ENCODE measurements at places on chromosomes 11 and 22.

DNA sequence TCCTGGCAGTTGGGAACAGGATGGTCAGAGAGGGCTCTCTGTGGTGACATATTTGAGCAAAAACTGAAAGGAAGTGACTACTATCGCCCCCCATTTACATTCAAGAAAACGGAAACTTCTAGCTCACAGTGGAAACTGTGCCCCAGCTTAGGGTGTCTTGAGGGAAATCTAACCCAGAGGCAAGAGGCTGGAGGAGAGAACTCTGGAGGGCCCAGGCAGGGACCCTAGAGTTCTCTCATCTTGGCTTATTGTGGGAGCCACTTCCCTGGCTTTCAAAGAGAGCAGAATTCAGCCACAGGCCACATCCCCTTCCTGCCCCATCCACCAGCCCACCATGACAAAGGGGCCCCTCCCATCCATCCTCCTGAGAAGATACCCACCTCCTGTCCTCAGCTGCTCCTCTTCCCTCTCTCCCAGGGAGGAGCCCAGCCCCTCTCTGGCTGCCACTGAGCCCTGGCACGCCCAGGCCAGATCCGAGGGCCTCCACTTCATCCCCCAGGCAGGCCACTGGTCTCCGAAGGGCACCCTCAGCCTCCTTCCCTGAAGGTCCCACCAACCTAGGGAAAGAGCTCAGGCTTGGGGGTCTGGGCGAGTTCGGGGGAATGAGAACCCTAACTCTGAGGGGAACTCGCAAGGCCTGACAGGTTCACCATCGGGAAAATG is 1.6 kb upstream of the TMPRSS13 start:
- no peak for DNase-seq

DNA sequence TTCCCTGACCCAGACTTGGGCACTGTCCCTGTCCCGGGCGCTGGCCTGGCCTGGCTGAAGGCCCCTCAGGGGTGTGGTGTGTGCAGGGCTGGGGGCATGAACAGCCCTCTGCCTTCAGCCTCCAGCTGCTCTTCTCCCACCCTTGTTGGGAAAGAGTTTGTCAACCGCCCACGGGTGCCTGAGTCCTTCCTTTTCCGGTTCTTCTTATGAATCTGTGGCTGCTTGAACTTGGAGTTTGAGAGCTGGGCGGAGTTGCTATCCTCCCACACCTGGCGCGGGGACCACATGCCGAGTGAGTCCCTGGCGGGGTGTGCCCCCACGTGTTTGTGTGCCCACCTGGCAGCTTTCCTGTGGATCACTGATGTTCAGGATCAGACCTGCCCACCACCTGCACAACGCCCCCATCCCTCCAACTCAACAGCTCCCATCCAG is 13.4 kb downstream of the NFAM1 start:
- DNase-seq = no peak

DNA sequence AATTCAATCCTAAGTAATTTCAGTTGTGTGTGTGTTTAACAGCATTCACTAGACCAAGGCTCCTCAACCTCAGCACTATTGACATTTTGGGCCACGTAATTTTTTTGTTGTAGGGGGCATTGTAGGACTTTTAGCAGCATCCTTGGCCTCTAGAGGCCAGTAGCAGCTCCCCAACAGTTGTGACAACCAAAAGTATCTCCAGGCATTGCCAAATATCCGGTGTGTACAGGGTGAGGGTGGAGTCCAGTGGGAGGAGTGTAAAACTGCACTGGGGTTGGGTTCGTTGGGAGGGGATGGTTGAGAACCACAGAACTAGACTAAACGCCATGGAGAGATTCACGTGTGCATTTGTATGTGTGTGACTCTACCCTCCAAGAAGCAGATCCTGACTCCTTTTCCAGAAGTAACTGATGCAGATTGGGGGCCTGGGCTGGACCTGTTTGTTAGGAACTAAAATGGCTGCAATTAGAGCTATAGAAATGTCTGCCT is 5.9 kb upstream of the PHF21A start:
- peak; percentile 63 for DNase-seq

GRCh38 chr22:20128902-20129746 is 2.5 kb upstream of the ZDHHC8 start:
- peak; percentile 81 for DNase-seq

GRCh38 chr11:78541537-78541936 is 33.1 kb downstream of the NARS2 start:
- DNase-seq = no peak

DNA sequence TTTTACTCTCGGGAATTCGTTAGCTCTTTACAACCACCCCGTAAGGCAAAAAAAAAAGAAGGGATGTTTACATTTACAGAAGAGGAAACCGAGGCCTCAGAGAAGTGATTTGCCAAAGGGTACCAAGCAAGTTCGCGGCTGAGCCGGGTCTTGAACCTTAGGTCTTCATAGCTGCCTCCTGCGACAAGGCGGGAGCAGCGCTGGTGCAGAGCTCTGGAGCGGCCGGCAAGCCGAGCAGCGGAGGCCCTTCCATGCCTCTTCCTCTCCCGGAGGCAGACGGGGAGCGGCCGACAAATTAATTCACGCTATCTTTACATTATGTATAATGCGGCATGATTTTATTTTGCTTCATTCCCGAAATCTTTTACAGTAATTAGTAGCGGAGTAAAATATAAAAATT is 536.3 kb downstream of the INSC start:
- no peak for DNase-seq

GRCh38 chr11:121692236-121692635 is 239.5 kb upstream of the SORL1-AS1 start:
- DNase-seq = no peak

DNA sequence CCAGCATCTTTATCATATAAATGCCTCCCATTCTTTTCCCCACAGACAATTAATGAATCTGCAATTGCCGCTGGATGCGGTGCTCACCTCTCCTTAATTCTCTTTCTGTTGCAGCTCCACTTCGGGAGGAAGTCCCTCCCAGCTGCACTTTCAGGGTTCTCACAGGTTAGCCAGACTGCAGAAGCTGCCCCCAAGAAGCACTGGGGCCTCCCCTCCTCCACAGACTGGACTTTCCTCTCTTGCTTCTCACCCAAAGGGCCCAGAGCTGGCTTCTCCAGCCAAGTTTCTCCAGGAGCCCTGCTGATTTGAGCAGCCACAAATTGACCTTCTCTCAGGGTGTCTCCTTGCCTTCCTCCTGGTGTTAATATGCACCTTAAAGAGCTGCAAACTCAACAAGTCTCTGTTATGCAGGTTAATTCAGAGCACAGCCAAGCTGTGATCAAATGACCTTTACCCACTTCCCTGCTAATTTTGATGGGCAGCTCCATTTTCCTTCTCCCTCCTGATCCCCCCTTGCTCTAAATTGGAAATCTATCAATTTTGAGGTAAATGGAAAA is 298.9 kb downstream of the BUD13 start:
- DNase-seq = no peak

DNA sequence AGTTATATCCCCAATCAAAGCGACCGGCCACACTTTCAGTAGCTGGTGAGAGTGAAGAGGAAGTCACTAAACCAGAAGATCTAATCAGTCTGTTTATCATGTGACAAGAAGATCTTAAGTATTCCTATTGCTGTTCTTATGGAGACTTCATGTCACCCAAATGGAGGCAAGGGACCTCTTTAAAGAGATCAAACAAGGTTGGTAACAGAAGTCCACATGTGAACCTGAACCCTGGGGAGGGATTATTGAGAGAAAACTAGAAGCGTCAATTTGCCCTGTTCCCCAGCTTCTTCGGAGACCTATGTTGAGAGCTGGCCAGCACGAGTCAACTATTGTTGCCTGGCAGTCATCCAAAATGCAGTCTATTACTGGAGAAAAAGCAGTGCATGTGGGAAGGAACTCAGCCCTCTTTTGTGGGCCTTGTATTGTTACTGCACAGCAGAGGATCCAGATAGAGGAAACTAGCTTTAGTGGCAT is 76.9 kb upstream of the CTSC start:
- DNase-seq = no peak

DNA sequence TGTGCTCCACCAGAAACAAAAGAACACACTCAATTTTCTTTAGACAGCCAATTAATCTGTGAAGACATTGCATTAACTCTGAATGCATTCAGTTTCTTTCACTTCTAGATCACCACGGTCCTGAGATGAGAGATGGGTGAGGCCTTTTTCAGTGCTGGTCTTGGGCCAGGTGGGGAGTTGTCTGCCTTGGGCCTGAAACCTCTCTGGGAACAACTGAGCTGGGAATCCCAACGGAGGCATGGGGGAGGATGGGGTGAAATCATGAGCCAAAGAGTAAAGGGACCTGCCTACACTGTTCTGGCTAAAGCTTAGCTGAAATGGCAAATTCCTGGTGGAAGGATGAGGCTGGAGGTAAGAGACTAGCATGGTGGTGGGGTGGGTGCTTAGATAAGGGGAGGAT is 353.5 kb upstream of the B3GAT1 start:
- DNase-seq = no peak

GRCh38 chr11:71449596-71449995 is 1.4 kb upstream of the DHCR7 start:
- no peak for DNase-seq

GRCh38 chr11:45282081-45282480 is 4.1 kb downstream of the SYT13 start:
- no peak for DNase-seq

GRCh38 chr11:126700768-126701519 is 299.6 kb downstream of the KIRREL3 start:
- no peak for DNase-seq

- DNase-seq = no peak
Measured at GRCh38 chr11:112519751-112520150, 259.1 kb upstream of the PLET1 start.

GRCh38 chr11:34907934-34908593 is 8.1 kb downstream of the APIP start:
- DNase-seq = no peak

- no peak for DNase-seq
Measured at GRCh38 chr22:30460147-30460546, 11.7 kb downstream of the SEC14L3 start.

- no peak for DNase-seq
Measured at GRCh38 chr11:17171343-17171742, 36.4 kb downstream of the PIK3C2A start.

- no peak for DNase-seq
Measured at GRCh38 chr11:68266121-68266891, 5.5 kb downstream of the C11orf24 start.

DNA sequence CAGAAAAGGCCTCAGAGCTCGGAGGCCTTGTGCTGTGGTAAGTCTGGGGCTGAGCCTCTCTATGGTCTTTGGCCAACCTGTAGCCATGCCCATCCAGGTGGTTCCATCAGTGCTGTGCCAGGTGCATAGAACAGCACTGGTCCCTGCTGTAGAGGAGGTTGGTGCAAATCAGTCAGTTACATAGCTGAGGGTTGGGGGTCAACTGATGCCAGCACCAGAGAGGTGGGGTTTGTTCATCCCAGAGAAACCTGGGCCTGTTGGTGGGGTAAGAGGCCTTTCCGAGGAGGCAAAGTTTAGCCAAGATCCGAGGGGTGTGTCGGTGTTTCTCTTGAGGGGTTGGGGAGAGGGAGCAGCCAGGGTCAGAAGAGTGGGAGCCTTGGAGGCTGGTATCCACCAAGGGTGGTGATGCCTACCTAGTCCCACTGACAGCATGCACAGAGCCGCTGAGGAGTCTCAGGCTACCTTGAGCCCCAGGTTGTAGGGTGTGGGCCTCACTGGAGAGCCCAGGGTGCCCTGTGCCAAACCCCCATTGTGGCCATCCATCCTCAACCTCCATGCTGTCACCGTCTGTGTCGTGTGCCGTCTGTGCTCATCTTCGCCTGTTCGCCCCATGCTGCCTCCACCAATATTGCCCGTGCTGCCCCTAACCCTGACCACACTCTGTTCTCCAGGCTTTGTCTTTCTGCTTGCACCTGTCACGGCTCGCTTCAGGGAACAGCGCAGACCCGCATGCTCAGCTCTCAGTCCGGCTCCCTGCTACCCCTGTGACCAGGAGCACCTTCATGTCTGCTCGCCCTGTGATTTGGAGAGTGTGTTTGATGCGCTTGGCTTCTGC is 78.7 kb upstream of the SUSD2 start:
- DNase-seq = no peak

- DNase-seq = no peak
Measured at GRCh38 chr11:67345247-67345919, 8.0 kb downstream of the POLD4 start.

DNA sequence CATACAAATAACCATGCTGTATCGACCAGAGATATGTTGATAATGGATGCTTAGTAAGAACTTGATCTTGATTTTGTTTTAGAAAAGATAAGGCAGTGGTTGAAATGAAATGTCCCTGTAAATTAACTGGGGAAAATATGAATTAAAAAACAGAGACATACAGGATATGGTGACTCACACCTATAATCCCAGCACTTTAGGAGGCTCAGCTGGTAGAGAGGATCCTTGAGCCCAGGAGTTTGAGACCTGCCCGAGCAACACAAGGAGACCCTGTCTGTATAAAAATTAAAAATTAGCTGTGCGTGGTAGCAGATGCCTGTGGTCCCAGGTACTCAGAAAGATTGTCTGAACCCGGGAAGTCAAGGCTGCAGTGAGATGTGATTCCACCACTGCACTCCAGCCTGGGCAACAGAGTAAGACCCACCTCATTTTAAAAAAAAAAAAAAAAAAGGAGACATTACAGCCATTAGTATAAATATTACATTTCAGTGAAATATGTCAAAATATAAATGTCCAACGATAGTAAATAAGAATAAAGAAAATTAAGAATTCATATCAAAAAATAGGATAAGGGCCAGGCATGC is 4.6 kb downstream of the PICALM start:
- no peak for DNase-seq
